Tibial nerve (tissue), 4 donors: ENCODE measurements at places on chromosomes 2 and 18. TPM values are rescaled to one million over a fixed set of nuclear protein-coding genes. Genes with fewer than 3 reads are reported as not detected.

DNA sequence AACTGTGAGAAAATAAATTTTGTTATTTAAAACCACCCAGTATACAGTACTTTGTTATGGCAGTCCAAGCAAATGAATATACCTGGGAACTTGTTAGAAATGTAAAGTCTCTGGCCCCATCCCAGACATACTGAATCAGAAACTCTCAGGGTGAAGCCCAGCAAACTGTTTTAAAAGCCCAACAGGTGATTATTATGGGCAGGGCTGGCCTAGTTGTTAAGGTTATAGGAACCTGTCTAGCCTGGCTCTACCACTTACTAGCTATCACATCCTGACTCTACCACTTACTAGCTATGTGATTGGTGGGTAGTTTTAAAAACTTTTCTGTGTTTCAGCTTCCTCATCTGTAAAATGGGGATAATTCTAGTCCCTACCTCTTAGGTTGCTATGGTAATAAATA lies 8.0 kb upstream of the DARS1 start:
- no peak for DNase-seq

- DNase-seq = no peak
These were observed 44.7 kb upstream of the RAB31 start for GRCh38 chr18:9663377-9663776.

GRCh38 chr2:236715077-236715476 lies 145.5 kb downstream of the ACKR3 start:
- peak; percentile 37 for DNase-seq

DNA sequence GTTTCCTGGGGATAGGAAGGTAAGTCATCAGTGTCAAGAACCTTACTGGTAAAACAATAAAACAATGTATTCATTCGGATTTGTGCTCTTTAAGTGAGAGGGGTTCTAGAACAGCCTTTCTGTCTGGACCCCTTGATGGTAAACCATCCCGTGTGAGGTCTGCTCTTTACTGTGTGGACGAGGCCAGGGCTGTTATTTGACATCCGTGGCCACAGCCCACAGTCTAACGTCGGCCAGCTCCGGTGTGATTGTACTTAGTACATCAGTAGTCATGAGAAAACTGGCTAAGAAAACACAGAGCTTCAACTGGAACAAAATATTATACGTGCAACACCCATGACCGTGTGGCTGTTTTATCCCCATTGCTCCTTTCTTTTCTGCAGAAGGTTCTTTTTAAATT lies 62.0 kb downstream of the SLC35F5 start:
- no peak for DNase-seq

GRCh38 chr2:214574084-214574781 lies 163.4 kb downstream of the VWC2L start:
- no peak for DNase-seq

DNA sequence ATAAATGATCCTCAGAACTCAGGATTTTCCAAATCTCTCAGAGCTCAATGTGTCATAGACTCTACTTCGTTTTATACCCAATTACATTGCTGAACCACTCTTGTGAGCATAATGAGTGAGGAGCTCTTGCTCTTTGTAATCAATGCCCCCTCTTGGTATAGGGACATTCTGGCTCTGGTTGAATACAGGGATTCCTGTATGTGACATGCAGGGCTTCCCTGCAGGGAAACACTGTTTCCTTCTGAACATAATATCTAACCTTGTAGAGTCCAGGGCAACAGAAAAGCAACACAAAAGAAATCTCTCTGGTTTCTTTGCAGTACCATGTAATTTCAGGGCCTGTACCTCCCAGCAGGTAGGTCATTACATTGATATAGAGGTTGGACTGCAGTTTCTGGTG lies 101.5 kb downstream of the CPS1 start:
- DNase-seq = no peak

DNA sequence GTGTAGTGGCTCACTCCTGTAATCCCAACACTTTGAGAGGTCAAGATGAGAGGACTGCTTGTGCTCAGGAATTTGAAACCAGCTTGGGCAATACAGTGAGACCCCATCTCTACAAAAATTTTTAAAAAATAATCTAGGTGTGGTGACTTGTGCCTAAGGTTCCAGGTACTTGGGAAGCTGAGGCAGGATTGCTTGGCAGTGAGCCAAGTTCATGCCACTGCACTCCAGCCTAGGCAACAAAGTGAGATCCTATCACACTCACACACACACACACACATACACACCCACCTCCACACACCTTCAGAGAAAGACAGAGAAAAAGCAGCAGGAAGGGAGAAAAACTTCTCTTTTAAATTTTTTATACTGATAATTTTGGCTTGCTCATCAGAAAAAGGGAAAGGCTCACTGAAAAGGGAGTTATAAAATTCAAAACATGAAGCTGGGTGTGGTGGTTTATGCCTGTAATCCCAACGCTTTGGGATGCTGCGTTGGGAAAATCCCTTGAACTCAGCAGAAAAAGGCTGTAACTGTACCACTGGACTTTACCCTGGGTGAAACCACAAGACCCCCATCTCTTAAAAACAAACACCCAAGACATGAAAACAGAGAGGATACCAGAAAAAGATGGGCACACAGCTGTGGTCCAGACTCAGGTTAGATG lies 25.7 kb downstream of the FAM168B start:
- DNase-seq = no peak

DNA sequence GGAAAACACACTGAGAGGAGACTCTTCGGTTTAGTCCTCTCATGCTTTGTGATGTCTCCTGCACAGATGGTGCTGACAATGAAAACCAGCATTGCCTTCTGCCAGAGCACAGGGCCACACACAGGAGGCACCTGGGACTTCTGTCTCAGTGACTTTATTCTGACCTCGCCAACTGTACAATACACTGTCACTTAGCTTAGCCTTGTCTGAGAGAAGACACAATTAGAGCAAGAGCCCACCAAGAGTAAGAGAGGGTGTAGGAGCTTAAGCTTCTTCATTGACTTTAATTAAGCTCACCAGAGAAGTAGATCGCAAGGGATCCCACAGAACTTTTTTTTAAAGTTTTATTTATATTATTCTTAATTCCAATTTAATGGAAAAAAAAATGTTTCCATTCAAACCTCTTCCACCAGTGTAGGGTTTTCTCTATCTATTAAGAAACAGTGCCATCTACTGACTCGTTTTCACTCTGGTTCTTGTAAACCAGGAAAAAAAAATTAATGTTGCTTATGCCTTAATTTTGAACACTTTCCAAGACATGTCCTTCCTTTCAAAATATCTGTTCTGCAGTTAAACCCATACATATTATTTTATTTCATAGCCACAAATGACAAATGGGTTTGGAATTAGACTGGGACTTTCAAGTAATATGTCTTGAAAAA lies 42.4 kb upstream of the DDX18 start:
- DNase-seq = no peak

DNA sequence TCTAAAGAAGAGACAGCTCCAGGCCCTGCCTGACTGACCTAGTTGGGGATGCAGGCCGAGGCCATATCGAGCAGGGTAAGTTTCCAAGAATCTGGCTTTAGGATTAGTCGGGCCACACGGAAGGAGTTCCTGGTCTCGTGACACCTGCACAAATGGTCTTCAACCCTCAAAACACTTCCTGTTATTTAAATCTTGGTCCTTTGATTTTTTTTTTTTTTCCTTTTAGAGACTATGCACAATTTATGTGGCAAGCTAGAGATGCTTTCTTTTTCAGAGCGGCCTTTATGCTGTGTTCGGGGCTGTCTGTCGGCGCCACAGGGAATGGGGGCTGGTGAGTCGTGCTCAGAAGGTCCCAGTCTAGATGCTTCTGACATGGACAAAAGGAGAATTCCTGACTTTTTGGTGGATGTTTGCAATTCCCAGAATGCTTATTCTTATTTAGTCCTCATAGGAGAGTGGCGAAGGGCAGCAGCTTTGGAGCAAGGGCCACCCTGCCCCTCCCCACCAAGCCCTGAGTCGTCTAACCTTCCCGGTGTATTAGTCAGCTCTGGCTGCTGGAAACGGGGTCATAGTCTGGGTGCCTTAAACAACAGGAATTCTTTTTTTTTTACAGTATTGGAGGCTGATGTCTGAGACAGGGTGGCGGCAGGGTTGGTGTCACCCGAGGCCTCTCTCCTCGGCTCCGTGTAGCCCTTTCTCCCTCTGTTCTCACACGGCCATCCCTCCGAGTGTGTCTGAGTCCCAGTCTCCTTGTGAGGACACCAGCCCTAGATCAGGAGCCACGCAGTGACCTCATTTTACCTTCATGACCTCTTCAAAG lies 27.4 kb downstream of the HPCAL1 start:
- no peak for DNase-seq

DNA sequence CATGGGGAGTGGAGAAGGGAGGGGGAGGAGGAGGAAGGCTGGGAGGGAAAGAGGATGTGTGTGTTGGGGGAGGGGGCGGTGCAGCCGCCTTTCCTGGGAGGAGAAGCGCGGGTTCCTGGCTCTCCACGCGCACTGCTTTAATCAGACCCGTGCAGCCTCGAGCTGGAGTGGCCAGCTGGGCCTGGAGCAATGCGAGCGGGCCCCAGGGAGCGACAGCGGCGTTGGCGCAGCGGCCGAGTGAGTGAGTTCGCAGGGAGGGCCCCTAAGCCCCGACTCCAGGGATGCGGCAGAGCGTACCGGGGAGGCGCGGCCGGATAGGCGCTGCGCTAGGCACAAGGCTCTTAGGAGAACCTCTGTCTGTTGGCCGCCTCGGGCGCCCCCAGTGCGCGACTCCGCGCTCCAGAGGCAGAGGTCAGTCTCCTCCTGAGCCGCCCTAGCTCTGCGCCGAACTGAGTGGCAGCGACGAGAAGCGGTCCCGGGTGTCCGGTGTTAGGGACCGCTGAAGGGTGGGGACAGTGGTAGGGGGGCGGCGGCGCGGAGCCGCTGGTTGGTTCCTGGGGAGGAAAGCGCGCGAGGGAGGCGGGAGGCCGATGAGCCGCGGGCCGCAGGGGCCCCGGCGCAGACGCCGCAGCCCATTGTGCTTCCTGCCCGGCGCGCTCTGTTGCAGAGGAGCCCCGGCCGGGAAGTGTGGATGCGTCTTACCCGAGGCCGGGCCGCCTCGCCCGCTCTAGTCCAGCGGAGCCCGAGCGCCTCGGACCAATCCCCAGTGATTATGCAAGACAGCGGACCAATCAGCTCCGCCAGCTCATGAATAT lies 455 bp upstream of the DLX1 start:
- no peak for DNase-seq

DNA sequence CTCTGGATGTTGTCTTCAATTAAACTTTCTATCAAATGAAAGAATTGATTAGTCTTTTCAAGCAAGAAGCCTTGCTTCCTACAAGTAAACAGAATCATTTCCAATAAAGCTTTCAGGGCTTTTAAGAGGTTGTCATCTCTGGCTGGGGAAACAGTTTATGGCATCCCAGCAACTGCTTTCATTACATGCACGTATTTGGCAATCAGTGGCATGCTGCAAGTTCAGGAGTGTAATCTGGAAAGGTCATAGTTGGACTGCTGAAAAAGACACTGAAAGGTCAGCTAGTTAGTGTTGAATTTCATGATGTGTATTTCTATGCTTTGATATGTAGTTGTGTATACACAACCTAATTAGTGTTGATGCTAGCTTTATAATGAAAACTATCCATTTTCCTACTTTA lies 332.9 kb downstream of the DSC3 start:
- no peak for DNase-seq

DNA sequence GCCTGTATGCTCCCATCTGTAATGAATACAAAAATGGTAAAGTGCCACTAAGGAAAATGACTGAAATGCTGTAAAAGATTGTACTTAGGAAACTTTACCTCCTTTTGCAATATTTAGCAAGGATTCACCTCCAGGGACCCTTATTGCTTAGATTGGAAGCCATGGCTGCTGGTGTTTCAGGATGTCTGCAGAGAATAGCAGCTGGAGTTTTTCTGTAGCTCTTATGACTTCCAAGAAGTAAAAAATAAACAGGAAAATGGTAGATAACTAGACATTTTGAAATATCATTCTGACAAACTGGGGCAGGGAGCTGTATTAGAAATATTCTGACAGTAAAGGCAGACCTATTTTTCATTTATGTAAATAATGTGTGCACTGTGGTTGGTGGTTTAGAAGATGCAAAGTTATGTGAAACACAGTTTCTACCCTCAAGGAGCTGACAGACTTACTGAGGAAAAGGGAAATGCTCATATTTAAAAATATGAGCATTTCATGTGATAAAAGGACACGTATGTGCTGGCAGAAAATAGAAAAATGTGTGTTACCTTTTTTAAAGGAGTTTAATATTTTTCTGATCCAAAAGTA lies 224.9 kb upstream of the BOD1L2 start:
- no peak for DNase-seq

- DNase-seq = no peak
These were observed 33.8 kb upstream of the HNRNPA3 start for GRCh38 chr2:177178797-177179196.

DNA sequence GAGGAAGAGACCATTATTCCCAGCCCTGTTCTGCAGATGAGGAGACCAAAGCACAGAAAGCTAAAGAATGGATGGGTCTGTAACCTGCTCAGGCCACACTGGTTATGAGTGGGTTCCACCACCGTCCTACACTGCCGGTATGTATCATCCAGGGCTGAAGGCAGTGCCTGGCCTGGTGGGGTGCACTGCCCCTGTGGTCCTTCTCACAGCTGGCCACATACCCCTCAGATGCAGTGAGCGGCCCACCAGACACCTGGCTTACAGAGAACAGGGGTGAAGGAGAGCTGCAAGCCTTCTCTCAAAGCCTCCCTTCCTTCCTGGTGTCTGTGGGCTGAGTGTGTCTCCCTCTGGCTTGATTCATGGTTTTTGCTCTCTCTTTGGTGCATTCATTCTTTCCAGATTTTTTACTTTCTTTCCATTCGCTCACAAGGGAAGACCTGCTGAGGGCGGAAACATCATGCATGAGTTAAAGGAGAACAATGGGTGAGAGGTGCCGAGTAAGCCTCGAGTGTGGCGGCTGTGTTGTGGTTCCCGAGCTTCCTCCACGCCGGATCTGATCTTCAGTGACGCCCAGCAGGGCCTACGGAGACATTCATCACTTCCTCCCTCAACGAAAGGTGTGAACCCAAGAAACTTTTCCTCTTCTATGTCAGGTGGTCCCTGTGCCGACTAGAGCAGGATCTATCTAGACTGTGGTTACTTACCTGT lies 62.1 kb upstream of the REL start:
- DNase-seq = no peak

- no peak for DNase-seq
These were observed 324.0 kb upstream of the UBE2E3 start for GRCh38 chr2:180656455-180656847.

DNA sequence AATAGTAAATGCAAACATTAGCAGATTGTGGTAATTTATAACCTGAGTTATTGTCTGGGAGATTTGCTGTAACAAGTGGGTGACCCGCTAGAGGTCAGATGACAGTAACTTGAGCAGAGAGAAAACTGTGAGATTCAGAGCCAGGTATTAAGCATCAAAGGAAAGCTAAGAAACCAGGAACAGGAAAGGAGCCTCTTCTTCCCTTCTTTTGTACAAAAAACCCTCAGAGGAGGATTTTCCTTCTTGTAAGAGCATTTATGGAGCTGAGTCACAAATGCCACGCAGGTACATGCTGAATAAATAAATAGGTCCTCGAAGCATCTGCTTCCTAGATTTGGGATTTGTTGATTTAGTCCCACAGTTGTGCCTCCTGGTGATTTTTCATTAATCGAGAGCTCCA lies 146.5 kb downstream of the SH3BP4 start:
- no peak for DNase-seq

- no peak for DNase-seq
These were observed 13.8 kb upstream of the CCDC102B start for GRCh38 chr18:68784071-68784470.

- DNase-seq = no peak
These were observed 359.9 kb downstream of the OSR1 start for GRCh38 chr2:18998491-18998890.

CYP1B1 gene
- 321 TPM for total RNA-seq

SLC4A5 gene
- 9.2 TPM for total RNA-seq

CYP26B1 gene
- 31.7 TPM for total RNA-seq

RETSAT gene
- total RNA-seq = 100 TPM

SERPINB4 gene
- not detected for total RNA-seq

ITGB6 gene
- total RNA-seq = not detected
